ENCODE measurements at places on chromosomes 1 and 21. TPM values are rescaled to one million over a fixed set of nuclear protein-coding genes. Genes with fewer than 3 reads are reported as not detected.
A peak's percentile ranks its signal among the peaks of the same experiment; 100 is the strongest.

DNA sequence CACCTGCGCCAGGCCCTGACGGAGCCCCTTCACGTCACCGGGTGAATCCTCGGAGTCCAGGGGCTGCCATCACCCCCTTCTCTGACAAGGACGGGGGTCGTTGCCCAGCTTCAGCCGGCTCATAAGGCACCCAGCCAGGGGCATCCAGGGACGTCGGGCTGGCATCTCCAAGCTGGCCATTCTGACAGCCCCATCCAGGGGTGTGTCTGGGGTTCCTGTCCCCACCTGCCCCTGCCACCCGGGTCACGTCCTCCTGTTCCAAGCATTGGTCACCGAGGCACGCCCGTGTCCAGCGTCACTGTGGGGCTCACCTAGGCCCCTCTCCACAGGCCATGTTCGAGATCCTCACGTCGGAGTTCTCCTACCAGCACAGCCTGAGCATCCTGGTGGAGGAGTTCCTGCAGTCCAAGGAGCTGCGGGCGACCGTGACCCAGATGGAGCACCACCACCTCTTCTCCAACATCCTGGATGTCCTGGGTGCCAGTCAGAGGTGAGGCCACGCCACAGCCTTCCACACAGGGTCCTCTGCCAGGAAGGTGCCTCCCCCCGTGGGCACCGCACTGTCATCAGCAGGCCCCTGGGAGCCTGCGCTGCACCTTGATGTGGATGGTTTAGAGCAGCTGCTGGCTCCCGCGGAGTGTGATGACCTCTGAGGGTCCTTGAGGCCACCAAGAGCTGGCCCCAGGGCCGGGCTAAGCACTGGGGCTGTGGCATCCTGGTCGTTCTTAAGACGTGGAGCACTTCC is 14.8 kb downstream of the ARHGEF16 start:
- DNase-seq, result no peak

- no peak for DNase-seq
Measured at GRCh38 chr1:91693557-91693956, 192.4 kb downstream of the TGFBR3 start.

- no peak for DNase-seq
Measured at GRCh38 chr1:112878321-112878720, 77.7 kb downstream of the SLC16A1 start.

GRCh38 chr1:219236933-219237610 is 63.4 kb downstream of the LYPLAL1 start:
- no peak for DNase-seq

The TNFRSF8 gene
- not detected for total RNA-seq

- DNase-seq, result no peak
Measured at GRCh38 chr1:6790146-6790545, 4.9 kb downstream of the CAMTA1 start.

The TDRD5 gene
- total RNA-seq, result 0.70 TPM

- no peak for DNase-seq
Measured at GRCh38 chr1:79190074-79190473, 183.5 kb upstream of the ADGRL4 start.

- no peak for DNase-seq
Measured at GRCh38 chr1:11923069-11923826, 3.0 kb downstream of the KIAA2013 start.

GRCh38 chr1:180527101-180527669 is 24.8 kb upstream of the ACBD6 start:
- DNase-seq, result no peak

DNA sequence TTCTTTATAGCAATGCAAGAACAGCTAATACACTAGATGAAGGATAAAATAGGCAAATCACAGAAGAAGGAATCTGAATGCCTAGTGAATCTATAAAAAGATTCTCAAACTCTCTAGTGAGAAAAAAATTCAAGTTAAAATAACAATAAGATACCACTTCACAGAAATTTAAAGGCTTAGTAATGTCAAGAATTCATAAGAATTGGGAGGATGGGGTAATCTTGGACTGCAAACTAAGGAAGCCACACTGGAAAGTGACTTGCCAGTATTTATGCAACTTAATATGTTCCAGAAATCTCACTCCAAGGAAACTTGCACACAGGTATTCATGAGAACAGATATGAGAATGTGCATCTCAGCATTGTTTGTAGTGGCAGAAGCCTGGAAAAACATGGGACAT is 38.9 kb upstream of the PRRC2C start:
- DNase-seq, result no peak

DNA sequence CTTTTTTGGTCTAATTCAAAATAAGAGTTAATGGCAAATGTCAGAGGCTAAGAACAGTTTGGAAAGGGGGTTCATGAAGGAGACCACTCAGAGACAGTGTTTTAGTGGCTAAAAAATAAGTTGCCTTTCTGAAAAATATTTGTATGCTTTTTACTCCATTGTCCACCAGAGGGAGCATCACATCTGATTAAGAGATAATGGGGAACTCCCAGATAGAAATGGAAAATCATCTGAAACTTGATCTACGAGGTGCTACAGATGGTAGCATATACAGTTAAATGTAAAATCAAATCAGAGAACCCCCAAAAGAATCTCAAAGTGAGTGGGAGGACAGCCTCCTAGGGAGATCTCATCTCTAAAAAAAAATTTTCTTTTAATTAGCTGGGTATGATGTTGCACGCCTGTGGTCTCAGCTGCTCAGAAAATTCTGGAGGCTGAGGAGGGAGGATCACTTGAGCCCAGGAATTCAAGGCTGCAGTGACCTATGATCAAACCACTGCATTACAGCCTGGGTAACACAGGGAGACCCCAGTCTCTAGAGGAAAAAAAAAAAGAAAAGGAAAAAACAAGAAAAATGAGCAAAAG is 9.7 kb downstream of the SMYD3 start:
- DNase-seq, result no peak

The ADGRB2 gene
- total RNA-seq, result 3.3 TPM

The CFHR1 gene
- total RNA-seq, result not detected

- DNase-seq, result no peak
Measured at GRCh38 chr1:14135070-14135469, 435.1 kb downstream of the PRDM2 start.

DNA sequence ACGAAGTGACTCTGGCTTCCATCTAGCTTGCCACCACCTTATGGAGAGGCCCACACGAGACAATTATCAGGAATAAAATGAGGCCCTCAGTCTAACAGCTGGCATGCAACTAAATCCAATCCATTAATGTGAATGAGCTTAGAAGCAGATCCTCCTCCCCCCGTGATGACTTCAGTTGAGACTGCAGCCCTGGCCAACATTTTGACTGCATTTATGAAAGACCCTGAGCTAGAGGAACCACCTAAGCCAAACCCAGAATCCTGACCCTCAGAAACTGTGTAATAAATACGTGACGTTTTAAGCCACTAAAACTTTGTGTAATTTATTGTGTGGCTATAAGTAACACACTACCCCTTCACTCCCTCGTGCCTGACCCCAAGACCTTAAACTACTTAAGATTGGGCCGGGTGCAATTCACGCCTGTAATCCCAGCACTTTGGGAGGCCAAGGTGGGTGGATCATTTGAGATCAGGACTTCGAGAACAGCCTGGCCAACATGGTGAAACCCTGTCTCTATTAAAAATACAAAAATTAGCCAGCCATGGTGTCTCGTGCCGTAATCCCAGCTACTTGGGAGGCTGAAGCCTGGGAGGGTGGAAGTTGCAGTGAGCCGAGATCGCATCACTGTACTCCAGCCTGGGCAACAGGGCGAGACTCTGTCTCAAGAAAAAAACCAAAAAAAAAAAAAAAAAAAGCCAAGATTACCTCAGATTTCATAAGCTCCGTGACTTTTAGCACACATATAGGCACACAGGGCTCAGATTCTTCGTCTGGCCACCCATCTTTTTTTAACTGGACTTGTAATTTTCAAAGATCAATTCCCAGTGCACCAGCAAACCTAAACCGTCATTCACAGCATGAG is 72.5 kb downstream of the ENAH start:
- no peak for DNase-seq

The KIF26B gene
- 0.83 TPM for total RNA-seq

The RUNX3 gene
- total RNA-seq, result 5.8 TPM

- DNase-seq, result no peak
Measured at GRCh38 chr1:3603571-3604467, 7.5 kb downstream of the MEGF6 start.

DNA sequence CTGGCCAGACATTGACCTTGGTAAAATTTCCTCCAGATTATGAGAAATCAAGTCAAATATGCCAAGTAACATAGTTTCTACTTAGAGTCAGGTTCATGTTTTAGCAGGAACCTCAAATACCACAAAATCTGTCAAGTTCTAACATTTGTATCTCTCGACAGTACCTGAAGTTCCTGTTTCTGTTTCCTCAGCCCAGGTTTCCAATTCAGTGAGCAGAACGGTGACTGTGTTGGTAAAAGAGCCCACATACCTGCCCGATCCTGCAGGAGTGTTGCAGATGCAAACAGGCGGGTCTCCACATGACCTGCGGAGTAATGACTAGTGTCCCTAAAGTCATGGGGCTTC is 57.9 kb upstream of the LGALS8 start:
- DNase-seq, result no peak

The FCRL1 gene
- 0.47 TPM for total RNA-seq

The GJA9 gene
- not detected for total RNA-seq

The RNU1-1 gene
- total RNA-seq, result under 0.01 TPM

The RGS8 gene
- not detected for total RNA-seq

GRCh38 chr1:12643785-12644184 is at the start of gene AADACL4:
TSS of gene AADACL4 (plus strand) at chr1:12644085. CDS start at chr1:12644547, 462 bp downstream.
- DNase-seq, result no peak

- no peak for DNase-seq
Measured at GRCh38 chr1:229017091-229017490, 253.8 kb upstream of the RAB4A start.

DNA sequence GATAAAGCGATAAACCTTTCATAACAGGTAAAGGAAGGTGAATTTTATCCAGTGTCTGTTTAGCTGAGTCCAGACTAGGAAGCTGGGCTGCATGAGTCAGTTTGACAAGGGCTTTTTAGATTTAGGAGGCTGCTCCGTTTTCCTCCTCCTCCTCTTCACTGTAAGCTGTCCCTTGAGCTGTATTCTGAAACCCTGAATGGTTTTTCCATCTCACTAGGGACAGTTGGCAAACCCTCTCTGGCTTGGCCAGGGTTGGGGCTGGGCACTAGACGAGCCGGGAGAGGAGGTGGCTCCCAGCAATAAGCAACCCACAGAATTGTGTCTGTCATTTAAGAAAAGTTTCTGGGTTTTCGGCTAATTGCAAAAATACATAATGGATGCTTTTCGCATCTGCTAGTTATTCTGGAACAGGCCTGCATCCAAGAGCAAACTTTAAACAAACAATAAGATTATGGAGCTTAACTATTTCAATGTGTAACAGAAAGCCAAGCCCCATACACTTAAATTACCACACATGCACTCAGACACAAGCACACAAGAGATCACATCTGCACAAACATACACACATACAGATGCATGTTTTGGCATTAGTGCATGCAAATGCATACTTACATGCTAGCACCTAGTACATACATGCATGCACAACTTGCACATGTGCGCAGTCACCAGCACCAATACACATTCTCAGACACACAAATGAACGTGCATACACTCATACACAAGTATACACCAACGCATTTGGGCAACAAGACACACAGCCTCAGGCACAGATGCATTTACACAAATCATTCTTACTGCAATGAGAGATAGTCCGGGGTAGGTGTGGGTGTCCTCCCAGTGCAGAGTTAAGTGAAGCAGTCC is 27.8 kb upstream of the FOXE3 start:
- no peak for DNase-seq

The HYI gene
- total RNA-seq, result 135 TPM

DNA sequence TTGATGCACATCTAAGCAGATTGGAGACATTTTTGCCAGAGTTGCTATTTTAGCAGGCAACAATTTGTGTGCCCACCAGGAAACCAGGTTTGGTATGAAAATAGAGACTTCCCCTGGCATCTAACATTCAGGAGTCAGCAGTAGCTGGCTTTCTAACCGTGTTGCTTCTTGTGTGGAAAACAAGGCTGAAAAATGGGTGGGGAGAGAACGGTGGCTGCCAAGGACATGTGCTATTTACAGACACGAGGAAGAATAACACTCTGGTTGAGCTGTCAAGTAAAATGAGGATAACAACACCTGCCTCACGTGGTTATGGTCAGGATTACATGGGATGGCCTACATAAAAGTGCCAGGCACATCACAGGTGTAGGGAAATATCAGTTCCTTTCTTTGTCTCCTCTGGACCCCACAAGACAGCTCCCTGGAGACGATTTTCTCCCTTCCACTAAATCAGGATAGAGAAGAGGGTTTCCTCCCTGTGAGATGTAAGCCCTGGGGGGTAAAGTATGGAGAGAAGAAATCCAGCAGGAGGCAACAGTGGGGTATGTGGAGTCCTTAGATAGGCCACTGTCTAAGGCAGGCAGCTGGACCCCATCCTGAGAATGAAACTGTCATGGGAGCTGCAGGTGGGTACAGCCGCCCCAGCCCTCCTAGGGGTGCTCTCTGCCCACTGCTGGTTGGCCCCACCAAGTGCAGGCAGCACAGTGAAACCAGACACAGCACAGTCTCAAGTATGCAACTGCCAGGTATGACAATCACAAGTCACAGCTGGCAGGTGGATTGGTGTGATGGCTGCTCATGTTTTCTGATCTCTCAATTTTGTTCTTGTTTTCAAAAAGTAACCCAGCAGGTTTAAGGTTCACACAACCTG is 80.3 kb downstream of the TENT5C start:
- no peak for DNase-seq

GRCh38 chr21:26170471-26171257 is at the start of gene APP:
TSS of gene APP (minus strand) at chr21:26170770. CDS start at chr21:26170620, 150 bp downstream.
- DNase-seq, result peak; percentile 69

GRCh38 chr21:36646011-36646410 is 52.9 kb upstream of the SIM2 start:
- no peak for DNase-seq
